NCI-H82 (cell line): ENCODE measurements at places on chromosomes 12 and 14.

GRCh38 chr12:22255097-22255496, 79.4 kb downstream of the ST8SIA1 start:
- no peak for DNase-seq

- no peak for DNase-seq
Observed at GRCh38 chr12:49632986-49633702, 9.8 kb downstream of the PRPF40B start.

- DNase-seq = peak; percentile 86
Observed at GRCh38 chr12:113439606-113440030, 17.4 kb downstream of the SDSL start.

GRCh38 chr14:57153286-57153685, 115.4 kb downstream of the EXOC5 start:
- DNase-seq = no peak

DNA sequence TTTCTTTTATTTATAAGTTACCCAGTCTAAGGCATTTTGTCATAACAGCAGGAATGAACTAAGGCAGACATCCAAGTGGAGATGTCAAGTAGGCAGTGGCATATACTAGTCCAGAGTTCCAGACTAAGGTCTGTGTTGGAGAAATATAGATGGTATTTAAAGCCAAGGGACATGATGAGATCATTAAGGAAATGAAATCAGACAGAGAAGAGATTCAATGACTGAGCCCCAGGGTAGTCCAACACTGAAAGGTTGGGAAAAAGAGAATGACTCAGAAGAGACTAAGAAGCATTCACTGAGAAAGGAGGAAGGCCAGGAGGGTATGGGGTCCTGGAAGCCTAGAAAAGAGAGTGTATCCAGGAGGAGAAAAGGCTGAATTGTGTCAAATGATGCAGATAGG, 442.2 kb upstream of the CCDC196 start:
- DNase-seq = no peak

GRCh38 chr14:85387181-85387580, 142.8 kb upstream of the FLRT2 start:
- DNase-seq = no peak

DNA sequence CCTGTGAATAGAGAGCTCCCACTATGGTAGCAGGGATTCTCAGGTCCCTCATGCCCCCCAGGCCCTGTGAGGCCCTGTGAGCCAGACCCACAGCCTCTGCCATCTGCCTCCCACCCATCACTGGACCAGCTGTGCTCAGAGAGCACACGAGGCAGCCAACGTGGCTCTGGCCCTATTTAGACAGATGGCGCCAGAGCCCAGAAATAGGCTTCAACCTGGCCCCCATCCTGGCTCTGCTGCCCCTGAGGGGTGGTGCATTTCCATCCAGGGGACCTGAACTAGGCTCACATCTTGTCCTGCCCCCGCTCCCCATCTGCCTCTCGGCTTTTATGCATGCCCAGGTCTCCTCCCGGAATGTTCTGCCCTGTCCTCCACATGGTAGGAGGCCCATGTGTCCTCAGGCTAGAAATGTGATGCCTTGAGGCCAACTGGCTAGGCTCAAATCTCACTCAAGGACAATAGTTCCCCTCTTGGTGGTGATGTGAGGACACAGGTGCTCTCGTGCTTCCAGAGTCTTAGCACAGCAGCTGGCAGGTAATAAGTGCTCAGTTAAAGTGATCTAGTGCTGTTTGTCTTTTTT, 18.9 kb downstream of the TMEM63C start:
- peak; percentile 65 for DNase-seq
